ENCODE measurements at places on chromosomes 4 and X.

GRCh38 chr4:58564695-58565475 lies 1454.7 kb upstream of the IGFBP7 start:
- no peak for DNase-seq

- DNase-seq: no peak
These were observed 178.5 kb downstream of the SHOX start for GRCh38 chrX:809081-809480.

DNA sequence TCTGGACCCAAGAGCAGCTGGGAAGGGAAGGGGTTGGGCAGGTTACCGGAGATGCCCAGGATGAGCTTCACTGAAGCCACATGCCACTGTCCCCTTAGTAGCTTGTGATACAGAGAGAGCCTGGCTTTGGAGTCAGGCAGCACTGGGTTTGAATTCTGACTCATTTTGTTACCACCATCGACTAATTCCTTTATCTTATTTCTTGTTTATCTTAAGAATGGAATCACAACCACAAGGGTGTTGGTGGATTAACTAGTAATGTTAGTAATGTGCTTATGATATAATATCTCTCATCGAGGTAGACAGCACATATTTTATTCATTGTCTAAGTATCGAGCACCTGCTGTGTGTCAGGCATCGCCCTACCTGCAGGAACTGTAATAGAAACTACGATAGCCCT lies 17.7 kb upstream of the STX18 start:
- no peak for DNase-seq

DNA sequence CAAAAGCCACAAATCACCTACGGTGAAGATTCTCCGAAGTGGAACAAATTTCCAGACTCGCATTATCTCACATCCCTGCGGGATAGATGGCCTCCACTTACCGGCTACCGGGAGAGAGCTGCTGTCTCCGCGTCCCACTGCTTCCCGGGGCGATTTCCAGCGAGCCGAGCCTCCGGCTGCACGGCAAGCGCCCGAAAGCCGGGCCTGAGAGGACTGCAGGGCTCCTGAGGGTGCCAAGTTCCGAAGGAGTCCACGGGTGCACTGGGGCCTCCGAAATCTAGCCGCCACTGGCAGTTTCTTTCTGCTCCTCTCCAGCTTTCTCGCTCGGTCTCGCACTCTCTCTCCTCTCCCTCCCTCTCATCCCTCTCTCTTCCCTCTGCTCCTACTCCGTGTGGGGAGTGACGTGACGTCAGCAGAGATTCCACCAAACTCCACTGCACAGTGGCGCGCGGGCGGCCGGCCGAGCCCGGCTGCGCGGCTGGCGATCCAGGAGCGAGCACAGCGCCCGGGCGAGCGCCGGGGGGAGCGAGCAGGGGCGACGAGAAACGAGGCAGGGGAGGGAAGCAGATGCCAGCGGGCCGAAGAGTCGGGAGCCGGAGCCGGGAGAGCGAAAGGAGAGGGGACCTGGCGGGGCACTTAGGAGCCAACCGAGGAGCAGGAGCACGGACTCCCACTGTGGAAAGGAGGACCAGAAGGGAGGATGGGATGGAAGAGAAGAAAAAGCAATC lies 14.0 kb upstream of the PITX2 start:
- peak; percentile 26 for DNase-seq

DNA sequence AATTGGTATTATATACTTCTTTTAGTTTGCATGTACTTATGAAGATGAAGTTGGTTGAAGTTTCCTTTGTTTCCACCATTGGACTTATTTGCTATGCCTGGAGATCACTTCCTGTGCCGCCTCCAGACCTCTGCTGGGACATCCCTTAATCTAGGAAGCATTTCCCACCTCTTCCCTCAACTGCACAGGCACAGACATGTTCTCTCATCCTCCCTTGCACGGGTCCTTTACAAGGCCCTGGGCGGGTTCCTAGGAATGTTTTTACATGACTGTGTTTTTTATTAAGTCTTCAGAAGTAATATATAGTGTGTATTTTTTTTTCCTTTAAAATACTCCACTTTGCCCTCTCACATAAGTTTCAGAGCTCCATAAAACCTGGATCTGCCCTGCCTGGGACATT lies 51.0 kb downstream of the TMEM131L start:
- DNase-seq: no peak

GRCh38 chrX:18158963-18159362 lies 61.7 kb downstream of the BEND2 start:
- no peak for DNase-seq

DNA sequence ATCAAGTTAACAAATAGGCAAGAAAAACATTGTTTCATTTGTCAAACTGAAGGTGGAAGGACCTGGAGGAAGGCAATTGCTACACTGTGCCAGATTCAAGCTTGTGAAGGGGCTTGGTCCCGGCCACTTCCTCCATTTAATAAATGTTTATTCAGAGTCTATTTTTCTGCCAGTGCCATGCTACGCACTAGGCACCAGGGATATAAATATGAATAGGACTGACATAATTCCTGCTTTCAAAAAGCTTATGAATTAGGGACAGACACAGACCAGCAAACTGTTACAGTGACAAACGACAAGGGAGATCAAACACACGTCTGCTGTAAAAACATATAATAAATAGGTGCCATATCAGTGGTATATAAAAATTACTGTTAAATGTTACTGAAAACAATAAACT lies 571 bp downstream of the TLR6 start:
- no peak for DNase-seq

DNA sequence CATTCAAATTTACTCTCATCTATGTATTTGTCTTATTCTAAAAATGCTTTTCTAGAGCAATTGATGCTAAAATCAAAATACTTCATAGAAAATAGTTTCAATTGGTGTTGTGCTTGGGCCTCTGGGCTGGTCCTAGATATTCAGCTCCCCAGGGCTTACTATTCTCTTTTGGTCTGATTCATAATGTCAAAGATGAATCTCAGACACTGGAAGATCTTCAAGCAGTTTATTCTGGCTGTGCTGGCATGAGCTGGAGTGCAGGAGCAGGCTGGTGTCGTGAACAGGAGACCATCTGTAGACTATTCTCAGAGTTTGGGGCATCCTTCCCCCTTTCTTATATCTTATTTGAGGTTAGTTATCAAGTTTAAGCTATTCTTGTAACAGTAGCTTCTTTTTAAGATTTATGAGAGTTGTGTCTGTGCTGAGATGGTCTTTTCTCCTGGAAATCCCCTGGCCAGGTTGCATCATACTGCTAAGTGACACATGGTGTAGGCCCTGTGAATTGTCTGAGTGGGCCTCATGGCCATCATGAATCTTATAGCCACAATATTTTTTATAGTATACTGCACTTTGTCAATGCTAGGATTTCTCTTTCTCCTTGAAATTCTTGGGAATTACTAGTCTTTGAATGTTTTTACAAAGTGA lies 1624.0 kb upstream of the IGFBP7 start:
- DNase-seq: no peak

DNA sequence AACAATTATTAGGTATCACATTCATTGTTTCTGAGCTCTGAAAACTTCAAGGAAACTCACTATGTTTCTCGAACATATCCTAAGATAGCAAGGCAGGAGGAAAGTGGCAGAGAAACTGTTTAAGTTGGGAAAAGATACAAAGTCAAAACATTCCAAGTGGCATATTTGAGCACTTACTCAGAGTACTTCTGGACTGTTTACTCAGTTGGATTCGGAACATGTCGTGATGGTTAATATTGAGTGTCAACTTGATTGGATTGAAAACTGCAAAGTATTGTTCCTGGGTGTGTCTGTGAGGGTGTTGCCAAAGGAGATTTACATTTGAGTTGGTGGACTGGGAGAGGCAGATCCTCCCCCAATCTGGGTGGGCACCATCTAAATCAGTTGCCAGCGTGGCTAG lies 298.3 kb downstream of the IL1RAPL2 start:
- no peak for DNase-seq

GRCh38 chrX:139932901-139933796 lies at the start of gene ATP11C:
TSS of gene ATP11C (minus strand) at chrX:139933053. CDS start at chrX:139932042, 1,011 bp downstream.
- peak; percentile 70 for DNase-seq

DNA sequence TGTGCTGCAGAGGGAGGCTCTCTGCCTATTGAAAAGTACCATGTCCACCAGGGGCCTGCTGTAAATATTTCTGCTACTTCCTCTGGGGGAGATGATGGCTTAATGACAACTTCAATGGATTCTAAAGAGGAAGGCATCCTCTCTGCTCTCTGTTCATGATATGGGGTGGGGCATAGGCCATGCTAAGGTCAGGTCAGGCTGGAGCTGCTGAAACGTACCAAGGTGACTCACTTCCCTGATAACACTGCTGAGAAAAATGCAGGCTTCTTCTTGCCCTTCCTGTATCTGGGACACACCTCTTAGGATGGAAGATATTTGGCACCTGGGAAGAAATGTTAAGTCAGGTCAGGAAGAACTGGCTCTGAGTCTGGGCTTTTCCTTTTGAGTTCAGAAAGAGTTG lies 31.5 kb downstream of the HS3ST1 start:
- no peak for DNase-seq

GRCh38 chr4:8340781-8341241 lies 71.3 kb downstream of the HTRA3 start:
- no peak for DNase-seq

GRCh38 chrX:1599791-1600405 lies 8.5 kb downstream of the AKAP17A start:
- no peak for DNase-seq

GRCh38 chr4:80592950-80593349 lies 257.4 kb downstream of the CFAP299 start:
- no peak for DNase-seq

- no peak for DNase-seq
These were observed 136.5 kb downstream of the NR3C2 start for GRCh38 chr4:148305751-148306150.

Data from NCI-H1930 (cell line).